ENCODE measurements at places on chromosomes 16 and 17.

- peak; percentile 64 for DNase-seq
Measured at GRCh38 chr17:64133546-64134215, 3.7 kb upstream of the ERN1 start.

DNA sequence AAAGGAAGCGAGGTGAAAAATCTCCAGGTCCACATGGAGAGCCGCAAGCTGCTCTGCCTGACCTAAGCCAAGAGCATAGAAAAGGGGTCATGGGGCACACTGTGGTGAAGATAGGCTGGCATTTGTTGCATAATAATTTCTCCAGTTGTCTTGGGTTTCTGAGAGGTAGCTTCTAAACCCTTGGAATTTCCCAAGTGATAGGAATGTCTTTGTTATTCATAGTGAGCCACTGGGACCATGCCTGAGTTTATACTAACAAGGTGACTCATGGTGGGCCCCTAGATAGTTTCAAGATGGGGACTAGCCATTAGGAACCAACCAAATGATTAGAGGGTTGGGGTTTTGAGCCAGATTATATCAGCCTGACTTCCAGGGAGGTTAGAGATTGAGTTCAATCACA, 25.6 kb downstream of the SOST start:
- peak; percentile 56 for DNase-seq

GRCh38 chr17:29590411-29591145, 1.1 kb upstream of the GIT1 start:
- no peak for DNase-seq

GRCh38 chr16:10514369-10515055, 65.9 kb downstream of the EMP2 start:
- DNase-seq = peak; percentile 64

GRCh38 chr17:81292450-81292849, 2.7 kb downstream of the SLC38A10 start:
- no peak for DNase-seq

- DNase-seq = no peak
Measured at GRCh38 chr16:80902306-80903110, 98.1 kb upstream of the CDYL2 start.

- no peak for DNase-seq
Measured at GRCh38 chr17:28747051-28747691, 3.4 kb downstream of the TRAF4 start.

DNA sequence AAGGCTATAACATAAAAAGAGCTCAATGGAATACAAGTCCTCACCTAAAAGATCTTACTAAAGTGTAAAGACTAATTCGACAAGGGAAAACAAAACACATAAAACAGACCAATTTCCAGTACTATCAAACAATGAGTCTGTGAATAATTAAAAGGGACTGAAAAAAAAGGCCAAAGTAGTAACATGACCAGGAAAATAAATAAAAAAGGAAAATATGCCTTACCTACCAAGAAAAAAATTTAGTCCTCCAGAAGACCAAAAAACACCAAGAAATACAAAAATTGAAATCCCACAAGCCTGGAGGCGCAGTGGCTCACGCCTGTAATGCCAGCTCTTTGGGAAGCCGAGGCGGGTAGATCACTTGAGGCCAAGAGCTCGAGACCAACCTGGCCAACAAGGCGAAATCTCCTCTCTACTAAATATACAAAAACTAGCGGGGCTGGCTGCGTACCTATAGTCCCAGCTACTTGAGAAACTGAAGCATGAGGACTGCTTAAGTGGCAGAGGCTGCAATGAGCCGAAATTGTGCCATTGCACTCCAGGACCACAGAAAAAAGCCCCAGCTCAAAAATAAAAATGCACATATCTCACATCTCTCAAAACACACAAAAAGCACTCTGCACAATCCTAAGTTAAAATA, 60.8 kb downstream of the TEX14 start:
- DNase-seq = no peak

GRCh38 chr17:76562734-76563148, 22.9 kb downstream of the PRCD start:
- peak; percentile 72 for DNase-seq

GRCh38 chr16:2771496-2772402, 5.3 kb downstream of the ELOB start:
- DNase-seq = no peak

- peak; percentile 61 for DNase-seq
Measured at GRCh38 chr17:75457047-75457654, 716 bp downstream of the TMEM94 start.

GRCh38 chr16:74654536-74655050, 12.1 kb downstream of the RFWD3 start:
- DNase-seq = no peak

Data from AG20443 (cell line).